ENCODE measurements at places on chromosomes 16 and 17.

DNA sequence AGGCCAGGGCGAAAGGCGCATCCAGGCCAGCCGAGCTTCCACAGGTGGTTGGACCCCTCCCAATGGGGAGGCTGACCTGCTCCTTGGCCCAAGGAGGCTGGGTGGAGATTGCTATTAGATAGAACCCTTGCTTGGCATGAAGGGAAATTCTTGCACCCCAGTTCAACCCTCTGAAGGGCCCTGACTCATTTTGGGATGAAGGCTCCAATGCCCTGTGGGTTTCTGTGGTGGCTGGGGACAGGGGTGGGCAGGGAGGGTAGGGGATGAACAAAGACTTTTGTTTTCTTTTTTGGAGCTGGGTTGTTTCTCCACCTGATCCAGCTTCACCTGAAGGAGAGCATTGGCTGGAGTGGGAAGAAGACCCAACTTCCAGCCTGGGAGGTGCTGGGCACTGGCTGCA lies 16.7 kb upstream of the TBX21 start:
- no peak for DNase-seq

DNA sequence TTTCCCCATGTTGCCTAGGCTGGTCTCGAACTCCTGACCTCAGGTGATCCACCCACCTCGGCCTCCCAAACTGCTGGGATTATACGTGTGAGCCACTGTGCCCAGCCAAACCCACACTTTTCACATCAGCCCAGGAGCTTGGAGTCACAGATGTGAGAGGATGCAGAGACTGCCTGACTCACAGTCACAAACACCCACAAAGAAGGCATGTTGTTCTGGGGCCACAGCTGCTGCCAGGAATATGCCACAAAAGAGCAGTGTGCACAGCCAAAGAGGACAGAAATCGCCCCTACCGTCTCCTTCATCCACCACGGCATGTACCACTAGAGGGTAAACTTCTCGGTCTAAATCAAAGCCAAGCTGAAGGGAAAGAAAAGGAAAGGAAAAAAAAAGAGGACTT lies 25.1 kb upstream of the FOXJ1 start:
- no peak for DNase-seq

- DNase-seq, result no peak
Observed at GRCh38 chr17:17513626-17514025, 17.4 kb upstream of the RASD1 start.

GRCh38 chr17:69103557-69104233 lies 38.0 kb downstream of the ABCA6 start:
- no peak for DNase-seq

DNA sequence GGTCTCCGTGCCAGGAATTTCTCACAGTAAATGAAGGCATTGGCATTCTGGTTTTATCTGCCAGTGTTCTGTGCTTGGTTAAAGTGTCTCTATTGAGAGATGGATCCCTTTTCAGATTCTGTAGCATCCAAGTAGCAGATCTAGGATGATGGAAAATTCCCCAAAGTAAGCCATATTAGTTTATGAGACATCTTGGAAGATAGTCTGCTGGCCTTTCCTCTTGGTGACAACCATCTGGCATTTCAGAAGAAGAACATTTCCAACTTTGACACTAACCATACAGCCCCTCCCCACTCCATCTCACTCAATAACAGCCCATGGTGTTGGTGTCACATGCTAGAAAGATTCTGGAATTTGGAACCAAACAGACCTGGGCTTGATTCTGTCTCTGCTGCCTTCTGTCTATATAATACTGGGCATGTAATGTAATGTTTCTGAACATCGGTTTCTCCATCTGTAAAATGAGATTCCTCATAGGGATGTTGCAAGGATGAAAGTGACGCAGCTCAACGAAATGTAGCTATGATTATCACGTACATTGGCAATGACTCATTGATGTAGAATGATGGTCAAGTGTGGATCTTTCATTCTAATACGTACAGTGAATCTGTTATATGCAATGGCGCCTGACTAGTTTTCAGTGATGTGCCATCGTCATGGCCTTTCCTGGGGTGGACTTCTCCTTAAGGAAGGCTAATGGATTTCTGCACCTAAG lies 32.6 kb upstream of the PIRT start:
- DNase-seq, result no peak

DNA sequence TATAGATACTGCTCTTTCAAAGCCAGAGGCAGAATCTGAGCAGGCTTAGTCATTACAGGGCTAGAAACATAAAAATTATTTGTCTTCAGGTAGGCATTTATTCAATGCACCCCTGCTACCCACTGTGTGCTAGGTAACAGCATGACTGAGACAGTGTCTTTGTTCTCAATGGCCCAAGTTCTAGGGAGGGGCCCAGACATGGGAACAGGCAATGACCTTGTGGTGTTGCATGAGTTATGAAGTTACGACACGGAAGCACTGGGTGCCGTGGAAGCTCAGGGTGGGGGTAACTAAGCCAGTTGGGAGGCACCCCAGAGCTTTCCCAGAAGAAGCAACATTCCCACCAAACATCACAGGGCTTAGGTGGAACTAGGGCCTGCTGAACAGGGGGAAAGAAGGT lies 87.0 kb downstream of the CPPED1 start:
- DNase-seq, result no peak

DNA sequence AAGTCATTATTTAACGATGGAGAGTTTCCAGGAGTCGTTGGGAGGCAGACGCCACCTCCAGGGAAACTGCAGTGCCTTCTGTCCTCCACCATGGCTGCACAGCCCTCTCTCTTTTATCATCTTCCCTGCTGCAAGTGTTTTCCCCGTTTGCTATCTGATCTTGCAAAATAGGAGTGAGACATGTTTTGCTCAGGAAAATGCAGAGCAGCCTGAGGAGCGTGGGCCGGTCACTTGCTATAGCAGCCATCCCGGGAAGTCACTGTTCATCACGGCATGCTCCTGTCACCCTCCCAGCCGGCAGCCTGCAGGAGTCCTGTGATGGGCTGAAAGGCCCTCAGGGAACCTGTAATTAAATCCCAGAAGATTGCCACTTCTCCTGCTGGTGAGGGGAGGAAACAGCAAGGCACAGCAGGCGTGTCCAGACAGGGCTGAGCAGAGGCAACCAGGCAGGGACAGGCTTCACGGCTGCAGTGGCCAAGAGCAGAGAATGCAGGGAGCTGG lies 143.1 kb downstream of the GSG1L start:
- no peak for DNase-seq

DNA sequence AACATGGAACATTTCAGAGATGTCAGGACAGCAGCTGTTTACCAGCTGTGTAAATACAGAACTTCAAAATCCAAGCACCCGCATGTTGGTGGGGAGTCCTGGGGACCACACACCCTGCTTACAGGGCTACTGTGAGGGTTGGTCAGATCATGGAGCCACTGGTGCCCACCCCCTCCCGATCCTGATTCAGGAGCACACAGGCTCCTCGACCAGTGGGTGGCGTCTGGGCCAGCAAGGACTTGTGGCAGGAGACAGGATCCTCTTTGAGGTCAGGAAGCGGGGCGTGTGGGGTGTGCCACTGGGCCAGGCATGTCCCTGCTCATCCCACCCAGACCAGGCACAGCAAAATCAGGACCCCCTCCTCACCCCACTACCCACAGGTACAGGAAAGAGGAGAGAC lies 83.6 kb downstream of the SDK2 start:
- DNase-seq, result no peak

- no peak for DNase-seq
Observed at GRCh38 chr16:27284865-27285675, 16.5 kb upstream of the NSMCE1 start.

- DNase-seq, result no peak
Observed at GRCh38 chr17:4499431-4500190, 930 bp downstream of the SPNS2 start.

- DNase-seq, result peak; percentile 58
Observed at GRCh38 chr16:30535777-30536190, 1.1 kb upstream of the ZNF747 start.

GRCh38 chr16:4319454-4320421 lies 3.9 kb downstream of the GLIS2 start:
- peak; percentile 44 for DNase-seq

GRCh38 chr17:13743906-13744305 lies 142.2 kb upstream of the HS3ST3A1 start:
- DNase-seq, result no peak

All from CD4-positive, alpha-beta T cell treated with Interleukin-4 for 4 hours (primary cell).